ENCODE measurements at places on chromosomes 1 and 21.
A peak's percentile ranks its signal among the peaks of the same experiment; 100 is the strongest.

GRCh38 chr1:102466487-102466886, 469.8 kb upstream of the OLFM3 start:
- no peak for DNase-seq

GRCh38 chr1:89896105-89896942, 75.5 kb downstream of the LRRC8D start:
- DNase-seq: no peak

DNA sequence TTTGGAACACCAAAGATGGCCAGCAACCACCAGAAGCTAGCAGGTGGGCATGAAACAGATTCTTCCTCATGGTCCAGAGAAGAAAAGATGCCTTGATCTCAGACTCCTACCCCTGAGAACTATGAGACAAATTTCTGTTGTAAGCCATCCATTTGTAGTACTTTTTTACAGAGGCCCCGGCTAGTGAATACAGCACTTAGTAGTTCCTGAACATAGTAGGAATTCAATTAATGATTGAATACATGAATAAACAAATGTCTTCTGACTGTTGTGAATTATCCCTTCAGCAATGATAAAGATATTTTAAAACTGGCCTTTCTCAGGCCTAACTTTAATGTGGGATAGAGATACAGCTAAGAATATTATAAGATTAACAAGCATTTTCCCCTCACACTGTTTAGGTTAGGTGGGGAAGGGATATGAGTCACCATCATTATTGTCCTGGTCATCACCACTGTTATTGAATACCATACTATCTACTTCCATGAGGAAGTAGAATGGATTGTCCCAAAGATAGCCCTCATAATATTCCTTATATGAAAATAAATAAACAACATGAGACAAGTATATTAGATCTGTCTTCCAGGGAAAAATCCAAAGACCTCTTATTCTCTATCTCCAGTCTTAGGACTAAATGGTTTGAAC, 51.4 kb downstream of the ADCY10 start:
- no peak for DNase-seq

GRCh38 chr1:35881850-35882273, 1.1 kb upstream of the AGO1 start:
- DNase-seq: no peak

GRCh38 chr1:38840281-38840680, 19.3 kb downstream of the RRAGC start:
- no peak for DNase-seq

DNA sequence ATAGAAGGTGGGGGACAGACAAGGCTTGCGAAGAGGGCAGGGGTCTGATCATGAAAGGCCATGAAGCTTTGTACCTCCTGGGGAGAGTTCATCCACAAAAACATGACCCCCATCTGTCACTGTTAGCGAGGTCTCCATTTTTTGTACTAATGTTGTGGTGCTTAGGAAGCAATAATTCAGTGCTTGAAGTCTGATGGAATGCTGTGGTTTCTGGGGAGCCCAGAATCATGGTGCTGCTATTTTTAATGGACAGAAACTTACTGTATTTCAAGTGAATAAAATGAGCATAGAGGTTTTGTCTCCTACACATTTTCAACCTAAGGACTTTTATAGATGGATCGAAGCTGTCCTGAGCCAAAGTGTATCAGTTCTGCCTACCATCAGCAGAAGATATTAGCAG, 28.2 kb upstream of the RGL1 start:
- DNase-seq: no peak

- DNase-seq: no peak
Measured at GRCh38 chr21:44024887-44025353, 12.8 kb downstream of the TRAPPC10 start.

DNA sequence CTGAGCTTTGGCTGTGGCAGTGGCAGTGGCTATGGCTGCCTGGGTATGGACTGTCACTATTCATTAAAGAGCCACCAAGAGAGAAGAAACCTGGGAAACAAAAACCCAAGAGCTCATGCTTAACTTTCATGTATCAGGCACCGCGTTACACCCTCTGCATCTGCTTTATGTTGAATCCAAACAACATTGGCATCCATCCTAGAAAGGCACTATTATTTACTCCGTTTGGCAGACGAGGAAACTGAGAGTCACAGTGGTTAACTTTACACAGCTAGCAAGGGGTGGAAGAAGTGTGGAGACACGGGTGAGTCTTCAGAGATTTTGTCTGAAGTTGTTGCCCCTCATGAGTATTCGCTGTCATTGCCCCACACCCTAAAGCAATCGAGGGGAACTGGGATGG, 63.8 kb downstream of the PLXNA2 start:
- DNase-seq: no peak

DNA sequence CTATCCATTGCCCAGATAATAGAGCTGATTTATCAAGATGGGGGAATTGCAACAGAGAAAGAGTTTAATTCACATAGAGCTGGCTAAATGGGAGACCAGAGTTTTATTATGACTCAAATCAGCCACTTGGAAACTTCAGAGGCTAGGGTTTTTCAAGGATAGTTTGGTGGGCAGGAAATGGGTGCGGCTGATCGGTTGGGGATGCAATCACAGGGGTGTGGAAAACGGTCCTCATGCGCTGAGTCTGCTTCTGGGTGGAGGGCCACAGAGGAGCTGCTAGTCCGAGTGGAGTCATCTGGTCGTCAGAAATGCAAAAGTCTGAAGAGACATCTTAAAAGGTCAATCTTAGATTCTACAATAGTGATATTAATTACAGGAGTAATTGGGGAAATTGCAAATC, 32.0 kb upstream of the FAM89A start:
- no peak for DNase-seq

DNA sequence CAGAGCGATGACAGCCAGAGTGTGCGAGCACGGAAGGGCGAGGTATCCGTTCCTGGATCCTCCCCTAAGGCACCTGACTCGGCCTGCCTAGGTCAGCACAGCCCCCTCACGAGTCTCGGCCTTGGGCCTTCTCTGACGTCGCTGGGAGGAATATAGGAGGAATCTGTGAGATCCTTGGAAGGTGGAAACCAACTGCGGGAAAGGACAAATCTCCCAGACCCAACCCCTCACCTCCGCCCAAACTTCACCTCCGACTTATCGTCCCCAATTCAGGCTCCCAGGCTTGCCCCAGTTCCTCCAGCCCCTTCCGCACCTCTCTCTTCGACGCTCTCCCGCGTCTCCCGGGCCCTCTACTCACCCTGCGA, 494 bp downstream of the APH1A start:
- peak; percentile 46 for DNase-seq

All from activated naive CD4-positive, alpha-beta T cell treated with Interleukin-2 at 50 U/mL for 16 hours (primary cell).